A172 (cell line): ENCODE measurements at places on chromosomes 2 and 18. TPM values are rescaled to one million over a fixed set of nuclear protein-coding genes. Genes with fewer than 3 reads are reported as not detected.

- DNase-seq: no peak
Observed at GRCh38 chr2:14292964-14293363, 339.6 kb upstream of the LRATD1 start.

GRCh38 chr2:29106256-29106655 is 9.0 kb upstream of the CLIP4 start:
- no peak for DNase-seq

The RBM44 gene
- total RNA-seq: 0.45 TPM in 1 of 2 replicates, not detected in the other

GRCh38 chr2:206433686-206434085 is 9.6 kb upstream of the ADAM23 start:
- no peak for DNase-seq

- peak; percentile 99 for DNase-seq
Observed at GRCh38 chr2:234146087-234146826, 95.8 kb downstream of the SPP2 start.

The EPB41L3 gene
- not detected in 2 replicates for total RNA-seq

- DNase-seq: peak; percentile 54
Observed at GRCh38 chr2:149192427-149192826, 138.0 kb upstream of the LYPD6 start.

The ACKR3 gene
- 1.3 and 1.7 TPM in 2 replicates for total RNA-seq
